A549 (cell line): ENCODE measurements at places on chromosomes 12 and 14.

- peak; percentile 80 for DNase-seq
Observed at GRCh38 chr12:124130691-124131591, 157.9 kb downstream of the ZNF664 start.

DNA sequence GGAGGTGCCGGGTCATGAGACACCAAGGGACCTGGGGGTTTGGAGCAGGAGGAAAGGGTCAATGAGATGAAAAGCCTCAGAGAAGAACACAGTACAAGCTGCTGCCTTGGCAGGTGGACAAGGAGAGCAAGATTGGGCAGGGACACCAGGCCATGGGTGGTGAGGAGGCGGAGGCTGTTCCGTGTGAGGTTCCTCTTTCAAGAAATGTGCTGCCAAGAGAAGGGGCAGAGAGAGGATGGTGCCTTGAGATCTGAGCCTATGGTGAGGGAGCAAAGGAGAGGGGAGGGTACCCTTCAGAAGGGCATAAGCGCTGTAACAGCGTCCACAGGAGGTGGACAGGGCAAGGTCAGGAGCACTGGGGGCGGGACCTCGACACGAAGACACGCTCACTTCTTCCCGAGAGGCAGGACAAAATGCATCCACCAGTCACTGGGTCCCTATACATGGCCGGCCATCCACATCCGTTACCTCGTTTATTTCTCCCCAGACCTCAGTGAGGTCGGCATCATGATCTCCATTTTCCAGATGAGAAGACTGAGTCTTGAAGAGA is 100.2 kb downstream of the B4GALNT3 start:
- DNase-seq = no peak

GRCh38 chr14:53526200-53526599 is 373.1 kb upstream of the DDHD1 start:
- DNase-seq = no peak

DNA sequence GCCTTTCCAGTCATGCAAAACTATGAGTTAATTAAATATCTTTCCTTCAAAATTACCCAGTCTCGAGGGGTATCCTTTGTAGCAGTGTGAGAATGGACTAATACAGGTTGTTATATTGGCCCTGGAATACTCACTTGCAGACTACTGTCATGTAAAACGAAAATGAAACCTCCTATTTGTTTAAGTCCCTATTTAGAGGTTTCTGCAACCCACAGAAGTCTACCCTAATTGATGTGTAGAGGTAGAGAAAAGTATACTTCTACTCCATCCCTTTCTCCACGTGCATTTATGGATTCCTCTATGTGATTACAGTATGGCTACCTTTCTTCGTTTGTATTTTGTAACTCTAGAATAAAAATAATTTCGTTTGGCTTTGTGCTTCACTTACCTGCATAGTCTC is 371.1 kb downstream of the FSCB start:
- no peak for DNase-seq

DNA sequence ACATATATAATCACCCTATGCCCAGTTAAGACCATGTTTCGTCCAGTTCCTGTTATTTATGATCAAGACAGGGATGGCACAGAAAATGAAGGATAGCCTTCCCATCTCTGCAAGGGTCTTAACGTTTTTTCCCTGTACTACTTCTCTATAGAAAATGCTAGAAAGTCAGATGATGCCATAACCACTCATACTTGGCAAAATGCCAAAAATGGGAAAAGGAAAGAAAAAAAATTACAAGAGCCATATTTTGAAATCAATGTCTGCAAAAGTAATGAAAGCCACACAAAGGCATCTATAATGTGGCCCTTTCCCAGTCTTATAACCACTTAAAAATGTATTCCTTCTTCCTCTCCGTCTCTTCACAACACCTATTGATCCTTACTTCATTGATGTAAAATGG is 1.8 kb upstream of the MYL6B start:
- DNase-seq = no peak

- no peak for DNase-seq
Observed at GRCh38 chr14:101286271-101287018, 274.9 kb upstream of the DIO3 start.

DNA sequence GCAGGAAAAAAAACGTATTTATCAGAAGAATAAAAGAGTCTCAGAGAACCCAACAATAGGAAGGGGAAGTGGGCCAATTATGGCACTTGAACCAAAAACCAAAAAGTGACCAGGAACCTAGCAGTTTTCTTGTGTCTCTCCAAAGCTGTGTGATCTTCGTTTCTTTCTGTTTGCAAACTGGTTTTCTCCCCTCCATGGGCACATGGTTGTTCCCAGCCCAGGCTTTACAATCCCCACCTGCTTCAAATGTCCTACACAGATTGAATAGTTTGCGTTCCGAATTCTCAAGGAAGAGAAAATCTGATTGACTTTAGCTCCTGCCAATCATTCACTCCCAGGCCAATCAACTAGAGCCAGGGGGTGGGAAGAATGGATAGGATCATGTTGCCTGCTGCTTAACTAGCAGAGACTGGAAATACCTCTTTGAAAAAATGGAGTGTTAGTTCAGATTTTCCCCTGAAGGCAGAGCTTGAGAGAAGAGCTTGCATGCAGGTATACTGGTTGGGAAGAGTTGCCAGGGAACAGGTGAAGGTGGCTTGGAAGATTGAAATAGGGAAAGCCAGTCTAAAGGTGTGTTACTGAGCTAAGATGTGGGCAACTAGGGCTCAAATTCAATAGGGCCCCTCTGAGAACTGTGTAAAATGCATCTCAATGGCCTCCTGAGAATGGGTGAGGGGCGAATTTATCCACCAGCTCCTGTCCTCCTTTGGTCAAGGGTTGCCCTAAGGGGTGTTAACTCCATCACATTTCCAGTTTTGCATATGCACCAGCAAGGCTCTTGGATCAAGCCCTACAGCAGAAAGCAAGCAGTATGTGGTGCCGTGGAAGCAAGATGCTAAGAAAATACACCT is 106.4 kb upstream of the SRRM4 start:
- no peak for DNase-seq

DNA sequence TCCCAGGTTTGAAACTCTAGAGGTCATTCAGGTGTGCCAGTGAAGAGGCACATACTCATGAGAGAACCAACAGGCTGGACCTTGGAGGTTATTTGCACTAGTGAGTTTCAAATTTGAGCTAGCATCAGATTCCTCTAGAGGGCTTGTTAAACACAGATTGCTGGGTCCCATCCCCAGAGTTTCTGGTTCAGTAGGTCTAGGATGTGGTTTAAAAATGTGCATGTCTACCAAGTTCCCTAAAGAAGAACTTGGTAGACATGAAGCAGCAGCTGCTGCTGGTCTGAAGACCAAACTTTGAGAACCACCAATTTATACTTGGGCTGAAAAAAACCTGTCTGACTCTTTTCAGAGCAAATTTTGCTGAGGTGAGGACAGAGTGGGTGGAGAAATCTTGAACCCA is 61.7 kb downstream of the SUSD6 start:
- no peak for DNase-seq

DNA sequence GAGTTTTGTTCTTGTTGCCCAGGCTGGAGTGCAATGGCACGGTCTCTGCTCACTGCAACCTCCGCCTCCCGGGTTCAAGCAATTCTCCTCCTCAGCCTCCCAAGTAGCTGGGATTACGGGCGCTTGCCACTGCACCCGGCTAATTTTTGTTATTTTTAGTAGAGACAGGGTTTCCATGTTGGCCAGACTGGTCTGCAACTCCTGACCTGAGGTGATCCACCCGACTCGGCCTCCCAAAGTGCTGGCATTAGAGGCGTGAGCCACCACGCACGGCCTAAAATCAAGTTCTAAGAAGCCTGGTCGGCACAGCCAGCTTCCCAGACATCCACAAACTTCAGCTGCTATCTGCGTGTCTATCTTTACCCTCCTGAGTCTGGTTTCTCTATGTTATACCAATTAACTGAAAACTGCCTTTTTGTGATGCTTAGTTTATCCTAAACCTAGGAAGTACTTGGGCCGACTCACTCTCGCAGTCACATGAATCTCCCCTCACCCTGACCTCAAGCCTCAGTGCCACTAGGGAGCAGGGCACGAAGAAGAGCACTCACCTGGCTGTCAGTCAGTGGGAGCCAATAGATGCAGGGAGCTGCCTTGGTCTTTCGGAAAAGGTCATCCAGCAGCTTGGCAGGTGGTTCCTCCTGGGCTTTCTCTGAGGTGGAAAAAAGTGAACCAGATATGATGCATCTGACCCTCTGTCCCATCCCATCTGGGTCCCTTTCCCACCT is 3.4 kb upstream of the CDH24 start:
- DNase-seq = no peak

DNA sequence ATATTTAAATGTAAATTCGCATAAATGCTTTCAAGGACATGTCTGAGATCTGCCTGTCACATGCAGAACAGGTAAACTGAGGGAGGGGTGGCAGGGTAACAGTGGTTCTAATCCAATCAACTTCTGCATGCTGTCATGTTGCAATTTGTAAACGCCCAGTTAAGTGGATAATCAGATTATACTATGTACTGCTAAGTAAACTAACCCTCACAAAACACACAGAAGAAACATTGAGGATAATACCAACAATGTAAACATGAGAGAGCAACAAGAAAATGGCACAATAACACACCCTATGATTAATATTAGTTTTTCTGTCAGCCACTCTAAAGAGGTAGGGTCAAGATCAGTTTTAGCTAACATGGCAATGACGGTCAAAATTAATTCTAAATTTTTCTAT is 123.7 kb downstream of the KIF21A start:
- no peak for DNase-seq

DNA sequence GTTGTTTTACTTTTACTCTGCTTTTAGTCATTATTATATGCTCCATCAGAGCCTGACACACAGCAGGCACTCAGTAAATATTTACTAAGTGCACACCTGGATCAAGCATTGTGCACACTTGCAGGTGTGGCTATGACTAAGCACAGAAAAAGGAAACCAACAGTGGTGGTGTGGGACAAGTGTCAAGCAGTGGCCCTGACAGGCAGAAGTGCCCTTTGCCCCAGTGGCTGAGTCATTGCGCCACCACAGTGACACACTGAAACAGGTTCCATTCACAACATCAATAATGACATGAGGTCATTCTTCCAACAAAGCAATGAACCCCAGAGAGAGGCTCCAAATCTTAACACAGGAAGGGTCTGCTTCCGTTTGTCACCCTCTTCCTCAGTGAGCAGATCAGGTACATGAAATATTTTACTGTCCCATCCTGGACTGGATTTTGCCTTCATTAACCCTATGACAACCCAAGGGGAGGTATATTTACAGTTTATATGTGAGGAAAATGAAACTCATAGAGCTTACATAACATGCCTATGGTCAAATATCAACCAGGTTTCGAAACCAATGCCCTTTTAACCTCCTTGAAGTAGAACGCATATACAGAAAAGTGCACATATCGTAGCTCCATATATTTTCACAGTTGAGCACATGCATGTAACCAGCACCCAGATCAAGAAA is 82.6 kb upstream of the GTF2A1 start:
- DNase-seq = no peak

DNA sequence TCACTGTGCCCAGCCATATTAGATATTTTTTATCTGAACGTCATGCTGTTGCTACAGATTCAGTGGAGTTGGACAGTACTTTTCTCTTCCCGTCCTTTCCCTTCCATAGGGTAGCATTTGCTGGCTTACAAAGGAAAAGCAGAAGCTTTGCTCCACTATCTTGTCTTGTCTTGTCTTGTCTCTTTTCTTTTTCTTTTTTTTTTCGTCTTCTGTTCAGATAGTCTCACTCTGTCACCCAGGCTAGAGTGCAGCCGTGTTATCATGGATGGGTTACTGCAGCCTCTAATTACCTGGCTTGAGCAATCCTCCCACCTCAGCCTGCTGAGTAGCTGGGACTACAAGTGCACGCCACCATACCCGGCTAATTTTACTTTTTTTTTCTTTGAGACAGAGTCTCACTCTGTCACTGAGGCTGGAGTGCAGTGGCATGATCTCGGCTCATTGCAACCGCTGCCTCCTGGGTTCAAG is 21.1 kb downstream of the OR10G3 start:
- no peak for DNase-seq

GRCh38 chr12:66482351-66483203 is 180.3 kb downstream of the HELB start:
- DNase-seq = no peak

DNA sequence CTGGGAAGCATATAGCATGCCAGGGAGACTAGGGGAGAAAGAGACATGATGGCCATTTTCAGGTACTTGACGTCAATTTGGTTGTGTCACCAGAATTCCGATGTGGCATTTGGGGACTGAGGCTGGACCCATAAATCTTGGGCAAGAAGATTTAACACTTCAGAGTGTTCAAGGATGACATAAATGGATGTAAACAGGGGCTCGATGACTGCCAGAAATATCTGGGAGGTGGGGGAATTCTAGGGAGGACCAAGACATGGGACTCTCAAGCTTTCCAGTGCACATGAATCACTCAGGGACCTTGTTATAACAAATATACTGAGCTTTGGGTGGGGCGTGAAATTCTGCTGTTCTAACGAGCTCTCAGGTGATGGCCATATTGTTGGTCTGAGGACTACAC is 17.8 kb downstream of the HAL start:
- DNase-seq = no peak

GRCh38 chr12:91778938-91779400 is 366.7 kb downstream of the BTG1 start:
- DNase-seq = peak; percentile 72

DNA sequence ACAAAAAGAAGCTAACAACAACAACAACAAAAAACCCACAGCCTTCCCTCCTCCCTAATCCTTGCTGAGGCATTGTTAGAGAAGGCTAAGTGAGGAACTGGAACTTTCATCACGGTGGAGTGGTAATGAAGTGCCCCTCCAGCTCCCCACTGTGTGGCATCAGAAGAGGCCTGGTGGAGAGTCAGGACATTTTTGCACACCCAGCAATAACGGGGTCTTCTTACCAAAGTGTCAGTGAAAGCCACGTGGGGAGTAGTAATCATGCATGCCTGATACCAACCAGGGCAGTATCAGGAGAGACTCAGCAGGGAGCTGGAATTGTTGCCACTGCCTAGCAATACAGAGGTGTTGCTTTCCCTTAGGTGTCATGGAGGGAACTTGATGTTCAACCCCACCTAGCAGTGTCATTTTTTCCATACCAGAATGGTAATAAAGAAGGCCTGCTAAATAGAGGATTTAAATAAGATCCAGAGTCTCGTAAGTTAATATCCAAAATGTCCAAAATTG is 299.7 kb upstream of the RGS6 start:
- no peak for DNase-seq
